NCI-H2171 treated with DMSO at 0.1 percent for 48 hours (cell line): ENCODE measurements at places on chromosomes 2 and 18.

GRCh38 chr2:7881063-7881462 lies 800.8 kb upstream of the ID2 start:
- DNase-seq, result no peak

GRCh38 chr2:25697559-25698341 lies 24.4 kb upstream of the DTNB start:
- DNase-seq, result peak; percentile 54

GRCh38 chr18:73060666-73061288 lies 193.0 kb upstream of the NETO1 start:
- DNase-seq, result no peak

DNA sequence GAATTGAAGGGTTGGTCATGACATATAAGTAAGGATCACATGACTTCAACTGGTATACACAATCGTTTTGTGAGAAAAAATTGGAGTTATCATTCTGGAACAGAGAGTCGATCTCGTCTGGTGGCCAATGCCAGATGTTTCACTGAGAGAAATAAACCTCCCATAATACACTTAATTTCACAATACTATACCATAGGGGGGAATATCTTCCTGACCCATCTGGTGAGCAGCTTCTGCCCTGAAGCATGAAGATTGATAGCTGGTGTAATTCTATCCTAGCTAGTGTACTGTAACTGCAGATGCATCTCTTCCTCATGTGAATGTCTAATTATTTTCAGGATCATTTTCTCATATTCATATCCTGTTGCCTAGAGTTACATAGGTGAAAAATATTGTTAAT lies 15.7 kb upstream of the CDH7 start:
- DNase-seq, result peak; percentile 99

GRCh38 chr2:106956879-106957278 lies 70.9 kb upstream of the ST6GAL2 start:
- no peak for DNase-seq

DNA sequence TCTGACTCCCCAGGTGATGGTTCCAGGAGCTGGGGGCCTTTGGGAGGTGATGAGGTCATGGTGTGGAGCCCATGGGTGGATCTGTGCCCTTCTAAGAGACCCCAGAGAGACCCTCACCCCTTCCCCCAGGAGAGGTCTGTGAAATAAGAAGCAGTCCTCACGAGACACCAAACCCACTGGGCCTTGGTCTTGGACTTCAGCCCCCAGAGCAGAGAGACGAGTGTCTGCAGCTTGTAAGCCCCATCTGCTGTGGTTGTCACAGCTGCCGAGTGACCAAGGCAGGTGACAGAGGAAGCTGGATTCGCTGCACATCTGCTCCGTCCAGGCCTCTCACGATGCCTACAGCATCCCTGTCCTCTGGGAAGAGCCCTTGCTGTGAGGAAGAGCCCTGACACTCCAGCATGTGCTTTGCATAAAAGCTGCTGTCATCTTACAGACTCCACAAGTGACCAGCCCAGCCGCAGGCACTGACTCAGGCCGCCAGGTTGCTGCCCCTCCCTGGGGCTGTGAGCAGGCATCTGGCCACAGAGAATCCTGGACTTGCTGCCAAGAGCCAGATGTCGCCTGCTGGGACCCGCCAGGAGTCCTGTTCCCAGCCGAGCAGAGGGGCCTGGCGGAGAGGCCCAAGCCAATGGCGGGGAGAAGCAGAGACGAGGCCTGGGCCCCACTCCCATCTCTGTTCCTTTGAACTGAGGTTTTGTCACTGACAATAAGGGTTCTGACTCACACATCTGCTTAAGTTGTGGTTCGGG lies 150.8 kb downstream of the PXDN start:
- peak; percentile 74 for DNase-seq

- DNase-seq, result peak; percentile 27
Observed at GRCh38 chr2:147649998-147650397, 194.8 kb upstream of the ACVR2A start.

GRCh38 chr2:233968556-233968955 lies 51.4 kb downstream of the TRPM8 start:
- DNase-seq, result no peak

GRCh38 chr2:165795011-165795410 lies 964 bp upstream of the GALNT3 start:
- DNase-seq, result no peak

DNA sequence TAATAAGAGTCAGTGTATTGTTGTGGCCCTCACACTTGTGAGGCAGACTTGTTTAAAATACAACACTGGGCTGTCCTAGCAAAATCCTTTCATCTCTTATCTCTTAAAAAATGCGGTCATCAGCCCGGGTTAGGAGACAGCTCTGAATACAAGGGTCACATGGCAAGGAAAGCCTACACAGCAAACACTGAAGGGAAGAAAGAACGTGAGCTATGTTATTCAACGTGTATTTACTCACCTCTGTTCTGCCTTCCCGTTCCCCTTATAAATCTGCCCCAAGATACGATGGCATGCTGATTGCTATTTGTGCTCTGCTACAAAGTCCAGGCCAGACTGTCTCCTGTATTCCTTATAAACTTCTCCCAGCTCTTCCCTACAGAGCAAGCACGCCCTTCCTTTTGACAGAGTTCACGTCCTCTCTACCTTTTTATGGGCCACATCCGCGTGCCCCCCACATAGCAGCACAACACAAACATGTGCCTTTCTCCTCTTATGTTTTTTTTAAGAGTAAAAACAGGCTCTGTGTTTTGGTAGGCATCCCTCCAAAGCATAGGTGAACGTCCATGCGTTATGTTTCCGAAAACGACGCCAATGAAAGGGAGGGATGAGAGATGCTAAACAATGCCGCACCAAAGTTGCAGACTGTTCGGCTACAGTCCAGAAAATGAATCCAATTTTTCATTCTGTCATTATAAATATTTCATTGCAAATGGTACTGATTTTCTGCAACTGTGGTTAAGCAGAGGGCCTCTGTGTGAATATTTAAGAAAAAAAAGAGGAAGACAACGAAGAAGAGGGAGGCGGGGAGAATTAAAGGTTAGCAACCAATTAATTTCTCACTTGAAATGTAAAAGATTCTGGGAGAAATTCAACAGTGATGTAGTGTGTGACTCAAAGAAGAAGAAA lies 274.7 kb downstream of the ZNF521 start:
- no peak for DNase-seq

DNA sequence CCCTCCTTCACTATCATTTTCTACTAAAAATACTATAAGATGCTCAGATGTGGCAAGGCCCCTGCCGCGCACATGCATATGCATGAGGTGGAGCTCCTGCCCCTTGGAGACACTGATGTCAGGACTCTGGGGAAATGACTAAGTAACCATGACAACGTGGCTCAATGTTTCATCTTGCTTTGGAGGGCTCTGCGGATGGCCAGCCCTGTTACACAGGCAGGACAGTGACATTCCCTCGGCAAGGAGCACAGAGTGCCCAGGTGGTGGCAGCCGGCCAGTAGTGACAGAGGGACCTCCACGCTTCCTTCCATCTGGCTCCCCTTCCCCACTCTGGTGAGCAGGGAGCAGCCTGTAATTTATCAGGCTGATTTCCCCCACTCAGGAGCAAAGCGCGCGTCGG lies 364.1 kb downstream of the SS18 start:
- peak; percentile 50 for DNase-seq

GRCh38 chr2:216362730-216363129 lies 9.6 kb downstream of the MARCHF4 start:
- DNase-seq, result peak; percentile 97

- no peak for DNase-seq
Observed at GRCh38 chr2:2026252-2026831, 282.0 kb upstream of the PXDN start.

GRCh38 chr2:161604901-161605300 lies 19.3 kb upstream of the SLC4A10 start:
- no peak for DNase-seq

DNA sequence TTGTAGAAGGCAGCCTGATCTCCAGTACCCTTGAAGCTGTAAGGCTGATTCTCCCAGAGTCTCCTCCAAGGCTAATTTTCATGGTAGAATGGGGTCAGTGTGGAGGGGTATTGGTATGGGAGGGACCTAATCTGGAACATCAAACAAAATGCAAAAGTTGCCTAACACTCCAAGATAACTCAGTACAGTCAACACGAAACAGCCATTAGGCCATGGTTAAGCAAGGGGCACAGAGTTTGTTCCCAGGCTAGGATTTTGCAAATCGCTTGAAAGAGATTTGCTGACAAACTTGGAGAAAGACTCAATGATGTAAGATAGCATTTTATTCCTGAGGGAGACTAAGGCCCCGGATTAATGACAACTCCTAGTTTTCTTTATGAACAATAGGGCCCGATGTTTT lies 5.4 kb downstream of the PID1 start:
- DNase-seq, result no peak

DNA sequence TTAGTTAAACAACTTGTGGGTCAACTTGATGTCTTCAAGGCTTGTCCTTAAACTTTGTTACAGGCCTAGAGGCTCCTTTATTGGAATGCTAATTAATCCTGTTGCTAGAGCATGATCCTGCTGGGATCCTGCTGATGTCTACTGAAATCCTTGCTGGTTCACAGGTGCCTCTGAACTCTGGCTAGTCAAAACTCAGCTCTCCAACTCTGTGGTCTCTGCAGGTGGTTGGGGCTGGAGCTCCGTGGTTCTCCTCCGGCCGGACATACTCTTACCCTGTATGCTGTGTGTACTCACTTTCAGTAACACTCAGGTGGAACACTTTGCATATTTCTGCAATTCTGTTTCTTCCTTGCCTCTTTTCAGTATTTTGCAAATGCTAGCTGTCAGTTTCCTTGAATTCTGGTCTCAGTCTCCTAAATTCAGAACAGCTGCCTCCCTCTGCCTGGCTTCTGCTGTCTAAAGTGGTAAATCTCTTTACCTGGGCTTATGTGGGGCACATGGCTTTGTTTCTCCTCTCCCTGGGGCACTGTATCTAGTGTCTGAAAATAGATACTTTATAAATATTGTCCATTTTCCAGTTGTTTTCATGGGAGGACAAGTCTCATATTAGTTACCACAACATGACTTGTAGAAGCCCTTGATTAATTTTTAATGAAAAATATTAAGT lies 113.0 kb downstream of the ATP9B start:
- DNase-seq, result no peak

GRCh38 chr2:181348107-181348837 lies 108.9 kb upstream of the ITGA4 start:
- no peak for DNase-seq

- no peak for DNase-seq
Observed at GRCh38 chr2:239728751-239729150, 296.4 kb downstream of the NDUFA10 start.

- no peak for DNase-seq
Observed at GRCh38 chr2:9114458-9114857, 92.2 kb upstream of the ASAP2 start.

DNA sequence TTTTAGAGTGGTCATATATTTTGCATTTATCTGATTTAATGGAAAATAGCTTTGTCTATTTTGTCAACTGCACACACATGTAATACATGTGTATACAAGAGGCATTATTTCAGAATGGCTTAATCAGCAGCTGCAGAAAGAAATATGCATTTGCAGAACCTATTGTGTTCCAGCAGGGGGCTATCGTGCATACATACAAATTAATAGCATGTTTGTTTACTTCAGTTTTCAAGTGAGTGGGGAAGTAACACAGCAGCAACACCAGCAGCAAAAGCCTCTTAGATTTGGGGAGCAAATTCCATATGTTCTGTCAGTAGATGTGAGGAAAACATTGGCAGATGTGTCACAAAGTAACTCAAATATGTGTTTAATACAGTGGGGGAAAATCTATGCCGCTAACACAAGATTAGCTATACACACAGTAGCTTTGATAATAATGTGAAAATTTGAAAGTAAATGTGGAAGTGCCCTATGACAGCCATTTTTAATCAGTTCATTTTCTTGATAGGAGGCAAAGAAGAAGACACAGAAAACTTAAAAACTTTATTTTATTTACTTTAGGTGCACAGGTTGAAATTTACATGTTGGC lies 218.1 kb downstream of the WDR7 start:
- DNase-seq, result peak; percentile 65

DNA sequence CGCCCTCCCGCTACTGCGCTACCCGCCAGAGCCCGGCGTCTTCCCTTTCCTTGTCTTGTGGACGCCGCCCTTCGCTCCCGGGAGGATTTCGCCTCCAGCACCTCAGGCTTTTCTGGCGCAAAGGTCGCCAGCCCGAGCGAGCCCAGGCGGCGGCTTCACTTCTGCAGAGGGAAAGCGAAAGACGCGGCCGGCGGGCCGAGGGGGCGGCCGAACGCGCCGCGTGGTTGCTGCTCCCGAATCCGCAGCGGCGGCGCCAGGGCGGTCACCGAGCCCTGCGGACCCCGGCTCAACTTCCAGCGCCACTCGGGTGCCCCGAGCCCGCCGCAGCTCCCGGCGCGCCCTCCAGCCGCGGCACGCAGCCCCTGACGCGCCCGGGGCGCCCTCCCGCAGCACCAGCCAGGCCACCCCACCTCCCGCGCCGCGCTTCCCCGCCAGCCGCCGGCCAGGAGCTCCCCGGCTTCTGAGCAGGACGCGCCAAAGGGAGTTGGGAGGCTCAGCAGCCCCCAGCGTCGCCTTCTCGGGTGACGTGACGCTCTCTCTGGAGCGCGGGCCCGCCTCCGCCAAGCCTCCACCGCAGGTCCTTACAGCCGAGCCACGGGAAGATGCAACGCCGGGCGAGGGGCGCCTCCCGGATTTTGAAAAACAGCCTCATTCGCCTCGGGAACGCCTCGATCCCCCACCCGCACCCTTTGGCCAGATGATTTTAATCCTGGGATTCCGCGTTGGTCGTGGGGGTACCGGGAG lies 84.9 kb upstream of the EPB41L3 start:
- peak; percentile 41 for DNase-seq

- no peak for DNase-seq
Observed at GRCh38 chr2:35035883-35036282, 1319.7 kb upstream of the CRIM1 start.

DNA sequence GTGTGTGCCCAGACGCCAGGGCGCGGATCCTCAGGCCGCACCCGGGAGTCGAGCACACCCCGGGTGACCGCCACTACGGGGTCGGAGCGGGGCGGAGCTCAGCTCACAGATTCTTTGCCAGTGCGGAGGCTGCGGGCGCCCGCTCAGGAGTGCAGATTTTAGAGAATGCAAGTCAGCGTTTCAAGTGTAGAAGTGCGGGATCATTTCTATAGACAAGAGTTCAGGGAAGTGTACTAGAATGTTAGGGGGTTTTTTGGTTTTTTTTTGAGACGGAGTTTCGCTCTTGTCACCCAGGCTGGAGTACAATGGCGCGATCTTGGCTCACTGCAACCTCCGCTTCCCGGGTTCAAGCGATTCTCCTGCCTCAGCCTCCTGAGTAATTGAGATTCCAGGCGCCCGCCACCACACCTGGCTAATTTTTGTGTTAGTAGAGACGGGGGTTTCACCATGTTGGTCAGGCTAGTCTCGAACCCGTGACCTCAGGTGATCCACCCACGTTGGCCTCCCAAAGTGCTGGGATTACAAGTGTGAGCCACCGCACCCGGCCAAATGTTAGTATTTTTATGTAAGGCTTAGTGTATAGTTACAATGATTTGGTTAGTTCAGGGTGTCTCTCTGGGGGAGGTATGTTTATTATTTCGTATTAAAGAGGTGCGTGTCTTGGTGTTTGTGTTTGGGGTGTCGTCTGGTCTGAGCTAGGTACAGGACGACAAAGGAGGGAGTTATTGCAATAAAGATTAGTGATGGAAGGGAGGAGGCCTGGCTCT lies 619 bp upstream of the FAM168B start:
- peak; percentile 82 for DNase-seq
